ENCODE measurements at places on chromosomes 6 and 20.

DNA sequence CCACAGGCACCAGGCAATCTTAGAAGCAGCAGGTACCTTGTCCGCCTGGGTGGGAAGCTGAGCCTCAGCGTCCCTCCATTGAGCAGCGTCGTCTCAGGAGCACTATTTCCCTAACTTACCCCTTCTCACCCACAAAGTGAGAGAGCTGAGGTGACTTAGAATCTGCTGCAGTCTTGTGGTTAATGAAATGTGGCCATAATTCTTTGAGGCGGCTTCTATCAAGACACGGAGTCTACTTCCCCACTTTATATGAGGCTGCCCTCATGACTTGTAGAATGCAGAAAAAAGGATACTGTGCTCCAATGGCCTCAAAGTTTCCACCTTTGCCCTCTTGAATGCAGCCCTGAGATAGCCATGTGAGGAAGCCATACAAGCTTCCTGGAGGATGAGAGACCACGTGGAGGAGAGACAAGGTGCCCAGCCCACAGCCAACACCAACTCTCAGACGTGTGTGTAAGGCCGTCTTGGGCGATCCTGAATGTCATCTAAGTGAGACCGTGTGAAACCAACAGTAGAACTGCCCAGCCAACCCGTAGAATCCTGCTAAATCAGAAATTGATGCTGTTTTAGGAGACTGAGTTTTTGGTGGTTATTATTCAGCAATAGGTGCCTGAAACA is 9.1 kb upstream of the TAGAP start:
- DNase-seq = no peak

DNA sequence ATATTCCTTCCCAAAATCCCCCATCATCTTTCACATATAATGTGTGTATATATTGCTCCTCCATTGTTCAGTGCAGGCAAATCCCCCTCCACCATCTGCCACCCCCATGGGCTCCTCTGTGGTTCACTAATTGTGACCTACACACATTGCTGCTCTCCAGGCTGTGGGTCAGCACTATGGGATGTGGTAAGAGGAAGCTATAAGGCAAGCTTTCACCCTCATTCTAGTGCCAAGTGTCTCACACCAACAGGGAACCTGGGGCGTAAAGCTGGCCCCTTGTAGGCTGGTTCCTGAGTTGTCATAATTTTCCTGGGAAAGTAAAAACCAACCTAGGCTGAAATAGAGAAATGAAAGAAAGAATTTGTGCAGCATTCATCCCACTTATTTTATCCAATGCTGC is 16.8 kb downstream of the FKBP1A start:
- DNase-seq = no peak

DNA sequence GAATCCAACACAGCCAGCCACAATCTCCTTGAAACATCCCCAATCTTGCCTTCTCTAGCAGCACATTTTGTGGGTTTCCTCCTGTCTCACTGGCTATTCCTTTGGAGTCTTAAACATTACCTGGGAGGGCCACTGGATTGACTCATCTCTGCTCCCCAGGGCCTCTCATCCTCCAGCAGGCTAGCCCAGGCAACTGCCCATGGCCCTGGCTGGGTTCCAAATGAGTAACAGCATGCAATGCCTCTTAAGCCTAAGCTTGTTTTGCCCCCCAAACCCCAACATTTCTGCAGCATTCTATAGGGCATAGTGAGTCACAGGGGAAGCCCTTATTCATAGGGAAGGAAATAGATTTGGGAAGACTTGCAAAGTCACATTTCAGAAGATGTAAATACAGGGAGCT is 204.9 kb downstream of the FOXA2 start:
- no peak for DNase-seq

GRCh38 chr6:12950976-12951375 is 234.4 kb downstream of the PHACTR1 start:
- DNase-seq = no peak

DNA sequence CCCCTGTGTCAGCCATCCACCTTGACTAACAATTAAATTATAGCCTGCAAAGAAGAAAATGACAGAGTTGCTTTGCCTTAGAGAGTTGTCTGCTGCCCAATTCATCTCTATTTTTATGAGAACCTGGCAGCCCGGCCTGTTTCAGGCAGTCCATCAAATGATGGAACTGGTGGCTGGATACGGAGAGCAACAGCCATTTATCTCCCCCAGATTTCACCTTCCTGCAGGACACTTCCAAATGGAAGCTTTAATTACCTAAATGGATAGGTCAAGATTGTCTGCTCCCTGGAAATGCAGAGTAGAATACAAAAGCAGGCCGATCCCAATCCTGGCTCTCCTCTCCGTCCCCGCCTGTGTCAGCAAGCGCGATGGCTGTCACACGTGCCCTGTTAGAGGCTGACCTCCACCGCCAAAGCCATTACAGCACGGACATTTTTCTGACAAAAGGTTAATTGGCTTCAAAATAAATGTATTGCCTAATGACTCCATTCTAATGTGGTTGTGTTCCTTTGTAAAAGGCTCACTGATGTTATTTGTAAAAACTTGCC is 86.7 kb downstream of the PACRG start:
- no peak for DNase-seq

- DNase-seq = no peak
These were observed 96.1 kb upstream of the RIN2 start for GRCh38 chr20:19661717-19662636.

Data from suprapubic skin (tissue), 4 donors.